ENCODE measurements at places on chromosomes 4 and X. TPM values are rescaled to one million over a fixed set of nuclear protein-coding genes. Genes with fewer than 3 reads are reported as not detected.

- DNase-seq, result no peak
Measured at GRCh38 chr4:8438743-8439142, 1.8 kb downstream of the ACOX3 start.

GRCh38 chr4:183099537-183100297 lies 660 bp downstream of the WWC2 start:
- peak; percentile 55 for DNase-seq

DNA sequence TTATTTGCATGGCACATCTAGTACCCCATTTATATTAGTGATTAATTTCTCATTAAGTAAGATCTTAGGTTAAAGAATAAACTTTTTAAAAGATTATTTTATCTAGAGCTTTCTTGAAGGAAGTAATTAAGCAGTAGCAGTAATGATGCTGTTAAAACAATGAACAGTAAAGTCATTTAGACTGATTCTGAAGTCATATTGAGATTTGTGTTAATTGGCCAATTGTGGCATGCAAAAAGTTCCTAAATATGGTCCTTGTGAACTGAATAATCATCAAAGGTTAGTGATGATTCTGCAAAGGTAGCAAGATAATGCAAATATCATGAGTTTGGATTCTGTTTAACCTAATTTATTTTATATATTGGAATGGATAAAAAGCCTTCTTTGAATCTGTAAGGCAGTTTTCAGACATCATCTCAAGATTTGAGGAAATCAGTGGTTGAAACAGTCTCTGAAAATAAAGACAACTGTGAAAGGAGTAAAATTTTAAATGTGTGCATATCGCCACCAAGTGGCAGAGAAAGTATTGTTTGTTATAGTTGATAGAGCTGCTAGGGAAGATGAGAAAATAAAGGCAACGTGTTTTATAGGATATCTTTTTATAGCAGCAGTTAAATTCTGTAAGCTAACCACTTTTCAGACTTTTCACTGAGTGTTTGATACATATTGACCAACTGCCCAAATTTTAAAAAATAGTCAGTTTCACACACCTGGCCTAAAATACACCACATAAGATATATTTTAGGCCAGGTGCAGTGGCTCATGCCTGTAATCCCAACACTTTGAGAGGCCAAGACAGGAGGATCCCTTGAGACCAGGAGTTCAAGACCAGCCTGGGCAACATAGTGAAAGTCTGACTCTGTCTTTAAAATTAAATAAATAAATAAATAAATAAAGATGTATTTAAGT lies 79.6 kb downstream of the CCKAR start:
- no peak for DNase-seq

GRCh38 chr4:15410750-15411149 lies 17.1 kb upstream of the C1QTNF7 start:
- peak; percentile 27 for DNase-seq

CORIN gene
- total RNA-seq, result 0.57 TPM

HMGB3 gene
- 13.0 TPM for total RNA-seq

APEX2 gene
- total RNA-seq, result 15.9 TPM

CHRDL1 gene
- 4.1 TPM for total RNA-seq
